DMS79 treated with DMSO at 0.1 percent for 48 hours (cell line): ENCODE measurements at places on chromosomes 4 and X.

GRCh38 chr4:43325220-43325967 lies 432.9 kb downstream of the GRXCR1 start:
- no peak for DNase-seq

DNA sequence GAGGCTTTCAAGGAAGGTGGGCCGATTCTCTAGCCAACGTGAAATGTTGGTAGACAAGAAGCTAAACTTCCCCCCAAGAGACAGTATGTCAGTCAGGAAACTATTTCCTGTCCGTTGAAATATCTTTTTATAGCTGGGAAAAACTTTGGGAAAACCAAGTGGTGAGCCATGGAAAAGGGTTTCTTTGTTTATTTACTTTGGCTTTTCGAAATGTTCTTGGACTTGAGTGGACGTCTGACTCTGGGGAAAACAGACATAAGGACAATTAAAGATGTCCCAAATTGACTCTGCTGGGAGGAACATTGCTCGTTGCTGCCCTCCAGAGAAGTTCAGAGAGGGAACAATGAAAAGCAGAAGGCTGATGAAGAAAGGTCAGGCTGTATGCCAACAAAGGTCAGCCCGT lies 295.4 kb downstream of the RAPGEF2 start:
- no peak for DNase-seq

GRCh38 chrX:43175434-43175833 lies 397.5 kb upstream of the PPP1R2C start:
- no peak for DNase-seq

GRCh38 chr4:158443731-158444130 lies 78.0 kb upstream of the RXFP1 start:
- no peak for DNase-seq

DNA sequence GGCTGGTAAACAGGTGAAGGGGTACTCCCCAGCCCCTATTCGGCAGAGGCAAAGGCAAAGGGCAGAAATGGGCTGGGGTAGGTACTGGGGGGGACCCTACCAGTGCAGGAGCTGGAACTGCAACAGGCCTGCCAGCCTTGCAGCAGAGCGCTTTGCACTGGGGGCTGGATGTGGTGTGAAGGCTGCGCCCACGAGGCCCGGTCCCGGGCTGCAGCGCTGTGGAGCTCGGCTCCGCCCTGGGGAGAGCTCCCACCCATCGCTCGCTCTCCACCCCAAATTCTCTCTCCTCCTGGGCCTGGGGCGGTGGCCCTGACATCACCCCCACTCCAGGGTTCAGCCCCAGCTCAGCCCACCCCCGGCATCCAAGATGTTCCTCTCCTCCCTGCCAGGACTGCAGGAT lies 24.2 kb downstream of the IQSEC2 start:
- DNase-seq: no peak

DNA sequence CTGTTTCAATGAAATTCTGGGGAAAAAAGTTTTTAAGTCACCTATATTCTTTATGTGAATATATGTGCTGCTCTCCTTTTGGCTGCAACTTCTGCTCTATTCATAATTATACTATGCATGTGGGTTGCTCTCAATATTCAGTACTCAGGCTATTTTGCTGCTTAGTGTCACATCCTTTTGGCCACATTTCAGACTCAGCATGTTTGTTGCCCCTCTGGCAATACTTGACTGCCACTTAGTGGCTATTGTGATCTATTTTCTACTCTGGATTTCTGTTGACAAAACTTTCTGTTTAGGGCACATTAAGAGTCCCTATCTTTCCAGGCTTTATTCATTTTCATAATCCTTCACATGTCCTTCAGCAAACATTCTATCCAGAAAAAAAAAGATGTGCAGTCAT lies 15.8 kb upstream of the CT45A1 start:
- no peak for DNase-seq

DNA sequence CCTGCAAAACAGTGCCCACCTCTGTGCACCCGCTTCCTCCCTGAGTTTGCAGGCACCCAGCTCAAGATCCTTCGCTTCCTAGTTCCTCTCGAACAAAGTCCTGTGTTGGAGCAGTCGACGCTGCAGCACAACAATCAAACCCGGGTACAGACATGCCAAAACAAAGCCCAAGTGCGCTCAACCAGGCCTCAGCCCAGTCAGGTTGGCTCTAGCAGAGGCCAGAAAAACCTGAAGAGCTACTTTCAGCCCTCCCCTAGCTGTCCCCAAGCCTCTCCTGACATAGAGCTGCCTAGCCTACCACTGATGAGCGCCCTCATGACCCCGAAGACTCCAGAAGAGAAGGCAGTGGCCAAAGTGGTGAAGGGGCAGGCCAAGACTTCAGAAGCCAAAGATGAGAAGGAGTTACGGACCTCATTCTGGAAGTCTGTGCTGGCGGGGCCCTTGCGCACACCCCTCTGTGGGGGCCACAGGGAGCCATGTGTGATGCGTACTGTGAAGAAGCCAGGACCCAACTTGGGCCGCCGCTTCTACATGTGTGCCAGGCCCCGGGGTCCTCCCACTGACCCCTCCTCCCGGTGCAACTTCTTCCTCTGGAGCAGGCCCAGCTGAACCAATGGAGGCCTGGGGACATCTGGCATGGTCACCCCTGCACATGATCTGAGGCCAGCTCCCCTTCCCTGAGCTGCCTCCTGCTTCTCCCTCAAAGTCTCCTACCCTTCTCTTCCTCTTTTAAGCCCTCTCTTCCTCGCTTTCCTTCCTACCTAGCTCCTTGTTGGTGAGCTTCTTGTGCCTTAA lies 6.9 kb downstream of the APEX2 start:
- no peak for DNase-seq

- no peak for DNase-seq
Observed at GRCh38 chr4:302381-302780, 2.9 kb downstream of the ZNF732 start.
